ENCODE measurements at places on chromosomes 2 and 18. TPM values are rescaled to one million over a fixed set of nuclear protein-coding genes. Genes with fewer than 3 reads are reported as not detected.

- no peak for DNase-seq
Observed at GRCh38 chr2:118569876-118570535, 277.4 kb downstream of the EN1 start.

Gene TFCP2L1
- total RNA-seq = 0.21 TPM

- no peak for DNase-seq
Observed at GRCh38 chr2:167279810-167280209, 391.5 kb downstream of the XIRP2 start.

- DNase-seq = no peak
Observed at GRCh38 chr2:9799011-9799596, 44.2 kb upstream of the TAF1B start.

Gene TRIM43
- not detected for total RNA-seq

Gene RGPD3
- 0.21 TPM for total RNA-seq

DNA sequence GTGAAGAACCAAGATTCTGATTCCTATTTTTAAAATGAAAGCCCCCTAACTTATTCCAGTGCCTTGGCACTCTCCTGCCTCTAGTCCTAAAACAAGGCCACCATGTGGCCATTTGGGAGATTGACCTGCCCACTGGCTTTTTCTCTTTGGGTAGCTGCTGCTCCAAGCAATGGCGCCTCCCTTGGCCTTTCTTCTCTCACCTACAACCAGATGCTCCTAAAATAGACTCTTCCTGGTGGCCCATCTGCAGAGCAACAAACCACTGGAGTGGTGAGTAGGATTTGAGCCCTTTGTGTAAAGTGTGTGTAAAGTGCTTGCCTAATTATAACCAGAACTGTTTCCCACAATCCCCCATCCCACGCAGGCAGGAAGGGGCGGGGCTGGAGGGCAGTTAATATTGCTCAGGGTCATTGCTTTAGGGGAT is 114.2 kb downstream of the FHOD3 start:
- DNase-seq = no peak

DNA sequence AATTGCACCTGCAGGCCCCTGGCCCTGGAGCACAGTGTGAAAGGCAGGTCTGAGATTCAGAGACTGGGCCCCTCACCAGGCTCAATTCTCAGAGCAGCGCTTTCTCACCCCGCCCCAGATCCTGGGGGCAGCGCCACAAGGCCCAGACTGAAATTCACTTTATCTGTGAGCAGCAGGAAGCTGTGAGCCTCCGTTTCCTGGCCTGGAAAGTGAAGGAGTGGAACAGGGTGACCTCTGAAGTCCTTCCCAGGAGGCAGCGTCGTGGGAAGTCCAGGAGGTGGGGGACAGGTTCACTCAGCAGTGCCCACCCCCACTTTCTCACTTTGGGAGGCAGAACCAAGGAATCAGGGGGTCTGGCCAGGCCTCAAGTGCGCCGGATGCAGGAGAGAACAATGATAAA is 235.4 kb downstream of the NDUFA10 start:
- no peak for DNase-seq

Gene LRRFIP1
- 71.5 TPM for total RNA-seq

- no peak for DNase-seq
Observed at GRCh38 chr2:38522754-38523349, 79.9 kb downstream of the HNRNPLL start.

Gene RAB10
- 88.9 TPM for total RNA-seq

- no peak for DNase-seq
Observed at GRCh38 chr2:71618327-71619113, 165.2 kb downstream of the DYSF start.

Gene OBSL1
- total RNA-seq = 0.48 TPM

DNA sequence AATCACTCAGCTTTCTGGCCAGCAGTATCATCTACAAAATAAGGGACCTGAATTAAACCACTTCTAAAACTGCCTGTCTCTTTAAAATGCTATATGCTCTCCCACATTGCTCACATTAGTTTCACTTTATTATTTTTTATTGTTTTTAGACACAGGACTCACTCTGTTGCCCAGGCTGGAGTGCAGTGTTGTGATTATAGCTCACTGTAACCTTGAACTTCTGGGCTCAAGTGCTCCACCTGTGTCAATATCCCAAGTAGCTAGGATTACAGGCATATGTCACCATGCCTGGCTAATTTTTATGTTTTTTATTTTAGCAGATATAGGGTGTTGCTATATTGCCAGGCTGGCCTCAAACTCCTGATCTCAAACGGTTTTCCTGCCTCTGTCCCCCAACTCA is 591.3 kb upstream of the ZNF804A start:
- no peak for DNase-seq

DNA sequence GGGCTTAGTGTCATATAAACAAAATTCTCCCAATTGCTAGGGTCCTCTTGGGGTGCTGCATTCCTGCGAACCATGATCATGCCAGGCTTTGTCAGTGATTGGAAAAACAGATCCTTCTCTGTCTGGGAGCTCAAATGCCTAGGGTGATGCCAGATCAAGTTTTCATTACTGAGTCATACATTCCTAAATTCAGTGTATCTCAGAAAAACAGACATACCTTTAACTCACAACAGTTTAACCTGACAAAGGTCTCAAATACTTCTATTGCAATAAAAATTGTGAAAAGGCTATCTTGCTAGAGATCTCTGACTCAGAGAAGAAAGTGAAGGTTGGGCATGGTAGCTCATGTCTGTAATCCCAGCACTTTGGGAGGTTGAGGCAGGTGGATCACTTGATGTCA is 86.9 kb downstream of the SH3YL1 start:
- DNase-seq = no peak

Gene VSNL1
- total RNA-seq = not detected

- peak; percentile 69 for DNase-seq
Observed at GRCh38 chr18:3297025-3297984, 35.4 kb downstream of the MYL12B start.

GRCh38 chr2:15889442-15890123 is 50.8 kb upstream of the MYCN start:
- no peak for DNase-seq

Gene ANKRD29
- 1.4 TPM for total RNA-seq

DNA sequence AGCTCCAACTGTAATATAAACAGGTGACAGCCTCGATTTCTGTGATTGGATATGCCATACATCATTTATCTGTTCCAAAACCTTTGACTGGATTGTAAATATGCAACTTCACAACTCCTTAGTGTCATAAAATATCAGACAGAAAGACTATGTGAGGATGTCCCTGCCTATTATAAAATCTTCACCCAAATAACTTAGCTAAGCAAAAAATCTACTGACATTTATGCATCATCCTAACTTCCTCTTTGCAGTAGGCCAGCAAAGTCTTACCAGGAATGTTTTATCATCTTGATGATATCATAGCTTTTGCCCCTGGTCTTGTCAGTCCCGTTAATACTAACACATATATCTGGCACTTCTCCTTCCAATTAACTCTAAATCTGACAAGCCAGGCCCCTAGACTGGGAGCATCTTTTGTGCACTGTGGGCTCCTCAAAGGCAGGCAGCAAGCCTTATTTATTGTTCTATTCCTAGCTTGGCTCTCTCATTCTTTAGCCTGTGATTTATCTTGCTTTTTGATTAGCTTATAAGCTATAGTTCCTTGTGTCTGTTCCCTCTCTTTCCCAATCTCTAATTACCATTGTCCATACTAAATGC is 356.5 kb upstream of the HNMT start:
- no peak for DNase-seq

GRCh38 chr2:25306777-25307368 is 34.9 kb downstream of the DNMT3A start:
- DNase-seq = no peak

DNA sequence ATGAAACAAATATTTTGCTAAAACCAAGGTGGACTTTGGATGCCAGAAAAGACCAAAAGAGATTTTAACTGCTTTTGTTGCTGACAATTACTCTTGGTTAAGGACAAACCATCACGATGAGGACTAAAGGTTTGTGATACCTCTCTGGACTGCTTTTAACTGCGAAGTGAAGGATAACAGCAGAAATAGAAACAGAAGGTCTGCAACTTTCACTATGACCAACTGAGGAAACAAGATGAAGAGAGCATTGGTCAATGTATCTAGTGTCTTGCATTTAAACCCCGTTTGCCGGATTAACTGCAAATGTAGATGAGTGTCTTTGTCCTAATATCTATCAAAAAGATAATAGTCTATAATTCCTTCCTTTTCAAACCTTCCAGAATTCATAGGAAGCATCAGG is 541.7 kb downstream of the ERBB4 start:
- DNase-seq = no peak

DNA sequence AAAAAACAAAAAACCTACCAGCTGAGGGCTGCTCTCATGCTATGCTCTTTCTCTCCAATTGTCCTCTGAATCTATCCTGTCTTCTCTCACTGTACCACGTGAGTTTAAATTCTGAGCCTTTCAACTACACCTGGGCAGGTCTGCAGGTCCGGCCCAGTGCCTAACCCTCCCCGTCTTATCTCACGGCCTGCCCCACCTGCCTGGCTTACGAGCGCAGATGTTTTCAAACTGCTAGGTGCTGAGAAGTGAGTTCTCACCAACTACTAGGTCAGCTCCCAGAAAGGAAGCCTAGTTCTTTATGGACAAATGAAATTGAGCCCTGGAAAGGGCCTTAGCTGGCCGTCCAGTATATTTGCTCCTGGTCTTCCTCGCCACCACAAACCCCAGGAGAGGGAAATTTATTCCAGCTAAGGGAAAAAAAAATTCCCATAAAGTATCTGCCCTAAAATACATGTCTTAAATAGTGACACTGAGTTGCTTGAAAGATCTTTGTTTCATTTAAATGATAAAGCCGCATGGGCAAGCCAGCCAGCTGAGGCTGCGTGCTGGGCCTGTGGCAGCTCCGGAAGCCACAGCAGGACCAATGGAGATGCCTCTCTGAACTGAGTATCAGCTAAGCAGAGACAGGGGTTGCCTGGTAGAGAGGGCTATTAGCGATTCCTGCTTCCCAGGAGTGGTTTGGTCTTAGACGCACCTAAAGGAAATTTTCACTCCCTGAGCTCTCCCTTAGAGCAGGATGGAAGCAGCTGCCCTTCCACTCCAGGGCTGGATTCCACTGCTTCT is 92.5 kb upstream of the NCK2 start:
- DNase-seq = no peak

Gene RPE
- total RNA-seq = 52.4 TPM

Gene NTSR2
- not detected for total RNA-seq

Gene LBX2
- total RNA-seq = 1.2 TPM

Gene ARHGAP25
- total RNA-seq = 1.0 TPM

Gene SPP2
- total RNA-seq = 0.37 TPM

DNA sequence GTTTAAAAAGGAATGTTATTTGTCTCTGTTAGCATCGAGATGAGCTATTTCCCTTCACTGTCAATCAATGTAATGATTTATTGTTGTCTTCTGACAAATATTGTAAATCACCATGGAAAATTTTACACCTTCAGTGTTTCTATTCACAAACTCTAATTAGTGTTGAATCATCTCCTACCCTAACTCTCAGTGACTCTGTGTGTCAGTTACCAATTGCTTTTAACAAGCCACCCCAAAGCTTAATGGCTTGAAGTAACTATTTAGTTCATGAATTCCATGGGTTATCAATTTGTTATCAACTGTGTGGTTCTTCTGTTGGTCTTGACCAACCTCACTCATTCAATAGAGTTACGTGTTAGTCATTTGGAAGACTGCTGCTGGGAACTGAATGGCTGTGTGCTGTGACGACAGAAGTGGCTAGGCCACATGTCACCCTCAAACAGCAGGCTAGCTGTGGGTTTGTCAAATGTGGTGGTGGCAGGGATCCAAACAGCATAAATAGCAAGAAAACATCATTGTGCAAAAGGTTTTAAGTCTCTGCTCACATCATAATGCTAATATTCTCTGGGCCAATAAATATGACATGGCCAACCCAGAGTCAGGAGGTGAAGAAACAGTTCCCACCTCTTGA is 910.8 kb upstream of the CDH2 start:
- DNase-seq = no peak

GRCh38 chr18:41266616-41267015 is 688.4 kb upstream of the PIK3C3 start:
- DNase-seq = no peak

DNA sequence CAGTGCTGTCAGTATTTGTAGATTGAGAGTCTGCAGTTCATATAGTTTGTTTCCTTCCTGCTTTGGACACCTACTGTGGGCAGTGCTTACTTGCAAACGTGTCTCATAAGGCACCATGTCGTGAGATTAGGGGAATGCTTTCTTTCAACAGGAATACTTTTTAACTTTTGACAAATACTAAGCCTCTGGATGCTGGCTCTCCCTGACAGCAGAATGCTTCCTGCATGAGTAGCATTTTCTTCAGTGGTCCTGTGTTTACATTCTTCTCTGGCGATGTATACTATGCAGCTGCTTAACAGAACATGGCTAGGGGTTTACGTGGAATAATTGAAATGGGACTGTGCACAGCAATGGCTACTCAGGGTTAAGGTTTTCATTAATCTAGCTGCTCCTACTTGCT is 807.5 kb downstream of the MBD2 start:
- DNase-seq = no peak

DNA sequence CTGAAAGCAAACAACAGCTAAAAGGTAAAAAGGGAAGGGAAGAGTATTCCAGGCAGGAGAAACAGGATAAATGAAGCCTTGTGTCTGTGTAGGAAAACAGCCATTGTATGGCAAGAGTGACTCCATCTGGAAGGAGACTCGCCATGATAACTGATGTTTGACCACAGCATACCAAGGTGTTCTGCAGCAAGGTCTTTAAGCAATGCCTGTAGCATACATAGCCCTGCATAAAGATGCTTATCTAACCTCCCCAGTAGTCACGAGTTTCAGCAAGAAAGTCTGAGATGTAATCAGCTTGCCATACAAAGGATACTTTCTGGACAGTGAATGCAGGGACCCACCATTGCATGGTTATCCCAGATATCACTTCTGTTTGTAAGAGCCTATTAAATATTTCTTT is 11.9 kb upstream of the CCNT2 start:
- DNase-seq = no peak

Gene AKAIN1
- total RNA-seq = not detected

Gene ASB18
- total RNA-seq = not detected

Gene B3GNT7
- total RNA-seq = 10.1 TPM

DNA sequence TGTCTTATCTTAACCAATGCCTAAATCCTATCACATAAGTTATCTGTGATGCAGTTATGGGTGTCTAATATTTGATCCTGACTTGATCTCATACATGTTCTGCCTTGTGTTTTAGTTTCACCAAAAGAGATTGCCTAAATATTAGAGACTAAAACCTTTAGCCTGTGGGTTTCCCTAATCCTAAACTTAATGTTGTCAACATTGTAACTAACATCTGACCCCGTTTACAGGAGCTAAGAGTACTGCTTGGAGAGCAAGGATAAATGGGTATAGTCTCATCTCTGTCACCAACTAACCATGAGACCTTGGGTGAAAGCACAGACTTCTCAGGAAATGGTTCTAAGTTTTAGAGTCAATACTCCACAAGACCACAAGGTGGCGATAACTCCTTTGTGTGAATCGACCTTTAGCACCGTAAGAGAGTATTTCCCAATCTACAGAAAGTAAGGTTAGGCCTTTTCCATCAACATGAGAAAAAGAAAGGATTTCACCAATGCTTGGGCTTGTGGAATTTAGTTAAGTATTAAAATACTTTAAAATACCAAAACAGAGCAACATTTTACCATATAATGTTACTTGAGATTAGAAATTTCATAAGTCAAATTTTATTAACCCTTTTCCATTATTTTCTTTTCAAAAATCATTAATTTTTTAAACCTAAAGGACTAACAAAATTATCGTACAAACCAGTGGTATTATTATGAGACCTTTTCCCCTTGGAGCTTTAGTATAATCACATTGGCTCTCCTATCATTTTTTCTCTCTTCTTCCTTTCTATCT is 60.5 kb downstream of the G6PC2 start:
- peak; percentile 41 for DNase-seq

Gene TUBA3D
- total RNA-seq = not detected

Gene KIF5C
- 0.37 TPM for total RNA-seq

- DNase-seq = no peak
Observed at GRCh38 chr18:59748628-59749360, 51.6 kb upstream of the CCBE1 start.

Measured in GM12878 (cell line).